ENCODE measurements at places on chromosomes 5 and 9.

DNA sequence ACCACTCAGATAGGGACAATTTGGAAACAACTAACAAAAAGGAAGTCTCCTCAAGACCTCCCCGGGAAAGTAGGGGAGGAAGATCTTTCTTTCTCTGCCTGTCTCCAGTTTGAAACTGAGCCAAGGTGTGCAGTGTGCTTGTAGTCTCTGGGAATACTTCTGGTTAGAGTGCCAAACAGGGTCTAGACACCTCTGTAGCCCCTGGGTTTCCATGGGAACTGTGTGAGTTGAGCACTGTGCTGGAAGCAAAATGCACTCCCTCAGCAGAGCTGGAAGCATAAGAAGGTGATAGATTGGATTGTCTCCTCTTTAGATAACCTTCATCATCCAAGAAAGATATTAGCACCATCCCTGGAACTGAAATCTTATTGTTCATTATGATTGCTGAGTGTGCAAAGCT is 129.2 kb upstream of the TNPO1 start:
- DNase-seq, result no peak

GRCh38 chr5:60453186-60453976 is 246.6 kb downstream of the DEPDC1B start:
- DNase-seq, result no peak

GRCh38 chr9:119792242-119792641 is 423.0 kb upstream of the BRINP1 start:
- DNase-seq, result no peak

DNA sequence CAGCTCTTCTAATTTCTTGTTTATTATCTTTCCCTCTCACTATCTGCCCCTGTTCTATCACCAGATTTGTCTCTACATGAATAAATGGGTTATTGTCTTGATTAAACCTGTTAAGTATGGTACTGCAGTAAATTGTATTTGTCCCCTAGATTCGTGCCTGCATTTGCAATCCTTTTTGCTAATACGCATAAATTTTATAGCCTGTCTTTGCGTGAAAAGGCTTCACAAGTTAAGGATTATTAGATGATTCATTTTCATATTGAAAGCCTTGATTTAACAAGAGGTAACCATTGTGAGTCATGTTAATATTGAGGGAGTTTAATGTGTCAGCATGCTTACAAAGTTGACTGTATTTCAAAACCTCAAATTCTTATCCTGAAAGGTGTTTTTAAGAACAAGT is 204.6 kb downstream of the PCSK1 start:
- no peak for DNase-seq

DNA sequence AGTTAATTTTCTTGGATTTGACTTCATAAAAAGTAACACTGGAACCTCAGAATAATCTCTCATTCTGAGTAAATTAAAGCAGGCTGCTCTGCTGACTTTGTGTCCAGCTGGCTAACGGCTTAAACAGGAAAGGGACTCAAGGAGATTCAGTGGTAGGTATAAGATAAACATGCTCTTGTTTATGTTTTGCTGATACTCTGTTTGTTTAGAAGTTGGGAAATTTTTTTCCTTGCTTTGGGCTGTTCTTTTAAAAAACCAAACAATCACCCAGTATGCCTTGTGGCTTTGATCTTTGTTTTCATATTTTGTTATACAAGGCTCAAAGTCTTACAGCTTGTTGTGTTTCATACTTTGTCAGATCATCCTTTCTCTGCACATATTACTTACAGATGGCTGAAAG is 237.6 kb upstream of the RIOK2 start:
- no peak for DNase-seq

GRCh38 chr9:78188594-78188993 is 47.3 kb upstream of the CEP78 start:
- DNase-seq, result no peak

- DNase-seq, result no peak
These were observed 129.2 kb upstream of the MAN2A1 start for GRCh38 chr5:109560554-109560953.

- no peak for DNase-seq
These were observed 969 bp downstream of the CLK4 start for GRCh38 chr5:178625679-178626483.

DNA sequence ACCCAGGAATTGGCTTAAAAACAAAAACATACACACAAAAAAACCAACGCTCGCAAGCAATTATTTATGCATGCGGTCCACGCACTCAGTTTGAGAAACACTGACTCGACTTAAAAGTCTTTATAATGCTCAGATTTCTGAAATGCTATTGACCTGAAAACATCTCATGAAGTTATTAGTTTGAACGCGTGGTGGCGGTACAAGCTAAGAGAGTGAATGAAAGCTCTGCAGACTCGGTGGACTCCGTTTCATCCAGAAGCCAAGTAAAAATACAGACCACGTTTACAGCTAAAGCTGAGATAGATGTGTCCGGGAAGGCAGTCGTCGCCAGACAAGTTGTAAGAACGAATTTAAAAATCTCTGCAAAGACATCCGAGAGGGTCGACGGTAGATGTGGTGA is at the start of gene PCDHB6:
Gene PCDHB6 (plus strand): TSS at position 246 of the 400 bp plus-strand sequence. CDS start 201 bp downstream, outside the sequence.
- DNase-seq, result peak; percentile 28

DNA sequence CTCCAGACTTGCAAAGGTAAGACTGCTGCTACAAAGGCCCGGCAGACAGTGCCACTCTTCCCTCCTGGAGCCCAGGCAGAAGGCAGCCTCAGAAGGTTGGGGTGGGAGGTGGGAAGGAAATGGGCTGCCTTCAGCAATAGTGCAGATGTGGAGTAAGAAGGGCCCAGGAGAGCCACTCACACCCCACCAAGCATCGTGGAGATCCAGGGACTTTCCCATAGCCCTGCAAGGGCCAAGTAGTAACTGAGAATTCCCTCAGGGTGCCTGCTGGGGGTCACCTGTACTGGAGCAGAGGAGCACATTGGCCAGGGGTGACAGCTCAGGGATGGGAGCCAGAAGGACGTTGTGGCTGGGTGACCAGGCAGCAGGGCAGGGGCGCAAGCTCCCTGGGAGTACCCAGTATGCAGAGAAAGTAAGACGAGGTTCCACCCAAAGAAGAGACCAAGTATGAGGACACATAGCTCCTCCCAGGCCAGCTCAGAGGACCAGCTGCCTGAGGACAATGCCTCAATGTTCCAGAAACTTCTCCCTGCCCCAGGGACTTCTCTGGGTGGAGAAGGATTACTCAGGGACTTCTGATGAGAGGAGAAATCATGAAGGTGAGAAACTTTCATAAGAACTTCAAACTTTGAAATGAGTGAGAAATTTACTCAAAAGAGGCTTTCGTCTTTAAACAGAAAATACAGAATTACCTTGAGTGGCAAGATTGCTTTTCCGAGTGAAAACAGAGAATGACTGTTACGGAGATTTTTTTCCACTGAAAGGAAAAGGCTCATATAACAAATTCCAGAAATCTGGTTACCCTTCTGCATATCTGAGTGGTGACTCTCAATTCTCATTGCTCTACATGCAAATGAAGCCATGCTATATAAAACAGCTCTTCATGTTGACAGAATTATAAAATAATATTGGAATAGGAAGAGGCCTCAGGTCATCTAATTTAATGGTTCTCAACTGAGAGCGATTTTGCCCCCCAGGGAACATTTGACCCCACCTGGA is 87.9 kb upstream of the TRIO start:
- no peak for DNase-seq

DNA sequence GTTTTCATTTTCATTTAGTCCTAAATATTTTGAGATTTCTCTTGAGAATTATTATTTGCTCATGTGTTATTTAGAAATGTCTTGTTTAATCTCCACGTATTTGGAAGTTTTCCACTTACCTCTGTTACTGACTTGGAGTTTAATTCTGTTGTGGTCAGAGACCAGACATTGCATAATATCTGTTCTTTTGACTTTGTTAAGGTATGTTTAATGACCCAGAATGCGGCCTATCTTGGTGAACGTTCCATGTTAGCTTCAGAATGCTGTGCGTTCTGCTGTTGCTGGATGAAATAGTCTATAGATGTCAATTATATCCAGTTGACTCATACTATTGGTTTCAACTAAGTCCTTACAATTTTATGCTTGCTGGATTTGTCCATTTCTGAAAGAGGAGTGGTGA is 325.3 kb upstream of the TARS1 start:
- no peak for DNase-seq

- DNase-seq, result no peak
These were observed 3.7 kb downstream of the SIL1 start for GRCh38 chr5:139194486-139194885.

DNA sequence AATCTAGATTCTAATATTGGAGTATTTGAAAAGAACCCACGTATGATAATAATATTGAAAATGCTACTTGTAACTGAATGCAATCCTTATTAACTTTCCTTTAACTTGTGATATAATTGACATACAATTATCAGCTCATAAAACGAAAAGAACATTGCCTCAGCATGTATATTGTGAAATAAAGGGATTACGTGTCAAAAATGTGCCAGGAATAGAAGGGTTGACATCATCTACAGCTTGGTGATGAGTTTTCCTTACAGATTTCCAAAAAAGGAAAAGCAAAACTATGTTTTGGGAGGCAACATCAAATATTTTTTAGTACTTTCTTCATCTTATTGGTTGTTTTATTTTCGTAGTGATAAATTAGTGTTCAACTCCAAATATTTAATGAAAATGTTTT is 266.0 kb upstream of the PTGER4 start:
- DNase-seq, result no peak

GRCh38 chr5:1336106-1336561 is 8.8 kb downstream of the CLPTM1L start:
- no peak for DNase-seq

- DNase-seq, result no peak
These were observed 267.7 kb downstream of the FANCC start for GRCh38 chr9:95049761-95050160.

- no peak for DNase-seq
These were observed 40.2 kb upstream of the LPAR1 start for GRCh38 chr9:111078391-111079038.

DNA sequence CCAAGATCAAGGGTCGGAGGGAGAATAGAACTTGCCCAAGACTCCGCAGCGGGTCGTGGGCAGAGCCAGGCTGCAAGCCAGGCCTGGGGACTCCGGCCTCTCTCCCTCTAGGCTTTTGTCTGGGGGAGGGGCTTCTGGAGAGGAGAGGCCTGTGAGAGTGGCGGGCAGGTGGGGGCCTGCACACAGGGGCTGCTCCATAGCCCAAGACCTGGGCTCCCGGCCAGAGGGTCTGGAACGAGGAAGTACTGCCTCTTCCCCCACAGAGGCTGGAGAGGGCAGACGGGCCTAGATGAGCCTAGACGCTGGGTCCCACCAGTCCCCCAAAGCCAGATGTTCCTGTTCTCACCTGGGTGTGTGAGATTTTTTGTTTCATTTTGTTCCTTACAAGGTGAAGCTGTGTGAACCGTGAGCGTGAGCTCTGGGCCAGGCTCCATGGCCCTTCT is 5.2 kb upstream of the ST6GALNAC6 start:
- DNase-seq, result no peak

DNA sequence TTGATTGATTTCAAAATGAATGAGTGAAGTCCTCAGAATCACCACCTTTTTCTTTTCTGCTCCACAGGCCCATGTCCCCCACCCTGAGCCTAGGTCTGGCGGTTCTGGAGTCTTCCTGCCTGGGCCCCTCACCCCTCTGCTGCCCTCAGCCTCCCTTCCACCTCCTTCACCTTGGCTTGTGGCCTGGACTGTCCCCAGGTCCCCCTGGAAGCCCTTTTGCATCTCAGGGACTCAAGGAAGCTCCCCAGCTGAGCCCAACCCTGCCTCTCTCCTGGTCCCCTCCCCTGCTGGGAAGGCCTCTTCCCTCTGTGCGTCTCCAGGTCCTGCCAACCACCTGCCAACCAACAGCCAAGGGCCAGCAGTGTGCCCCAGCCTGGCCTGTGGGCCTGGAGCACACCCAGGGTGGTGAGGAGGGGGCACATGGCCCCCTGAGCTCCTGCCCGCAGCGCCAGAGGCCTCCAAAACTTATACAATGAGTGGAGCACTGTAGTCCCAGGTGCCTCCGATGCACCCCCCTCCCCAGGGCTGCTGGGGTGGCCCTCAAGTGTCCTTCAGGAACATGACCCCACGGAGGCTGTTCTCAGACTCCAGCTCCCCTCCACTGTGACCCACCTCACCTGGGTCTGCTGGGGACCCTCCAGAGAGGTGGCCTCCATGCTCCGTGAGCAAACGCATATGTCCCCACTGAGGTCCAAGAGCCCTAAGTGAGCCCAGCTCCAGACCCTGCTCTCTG is 20.3 kb downstream of the GLT6D1 start:
- DNase-seq, result no peak

GRCh38 chr5:141867651-141868050 is 10.6 kb downstream of the PCDH1 start:
- DNase-seq, result no peak

DNA sequence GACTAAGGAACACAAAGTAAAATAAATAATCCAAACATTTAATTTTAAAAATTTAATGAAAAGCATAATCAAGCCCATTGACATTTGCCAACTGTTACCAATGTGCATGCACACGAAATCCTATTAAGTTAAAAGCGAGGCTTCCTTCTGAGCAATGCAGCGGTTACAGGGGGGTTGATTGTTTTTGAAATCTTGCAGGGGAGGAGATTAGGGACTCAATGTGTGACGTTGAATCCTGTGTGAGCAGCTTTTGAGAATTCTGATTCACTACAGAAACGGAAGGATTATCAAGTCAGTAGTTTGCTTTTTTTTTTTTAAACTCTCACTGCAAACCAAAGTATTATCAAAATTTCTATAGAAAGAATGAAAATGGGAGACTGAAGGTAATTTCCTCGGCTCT is 109.5 kb downstream of the PRKACG start:
- no peak for DNase-seq

DNA sequence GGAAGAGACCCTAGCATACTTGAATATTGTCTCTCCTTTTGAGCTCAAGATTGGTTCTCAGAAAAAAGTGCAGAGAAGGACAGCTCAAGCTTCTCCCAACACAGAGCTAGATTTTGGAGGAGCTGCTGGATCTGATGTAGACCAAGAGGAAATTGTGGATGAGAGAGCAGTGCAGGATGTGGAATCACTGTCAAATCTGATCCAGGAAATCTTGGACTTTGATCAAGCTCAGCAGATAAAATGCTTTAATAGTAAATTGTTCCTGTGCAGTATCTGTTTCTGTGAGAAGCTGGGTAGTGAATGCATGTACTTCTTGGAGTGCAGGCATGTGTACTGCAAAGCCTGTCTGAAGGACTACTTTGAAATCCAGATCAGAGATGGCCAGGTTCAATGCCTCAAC is 9.5 kb downstream of the RNF14 start:
- no peak for DNase-seq

GRCh38 chr5:60738461-60738860 is 38.5 kb upstream of the DEPDC1B start:
- no peak for DNase-seq

GRCh38 chr5:132011622-132012343 is at the start of gene ACSL6:
TSS of gene ACSL6 (minus strand) at chr5:132011658. CDS start at chr5:132011553, 105 bp downstream.
- DNase-seq, result no peak

- no peak for DNase-seq
These were observed 36.7 kb upstream of the COL15A1 start for GRCh38 chr9:98907055-98907454.
